ENCODE measurements at places on chromosomes 4 and X.

DNA sequence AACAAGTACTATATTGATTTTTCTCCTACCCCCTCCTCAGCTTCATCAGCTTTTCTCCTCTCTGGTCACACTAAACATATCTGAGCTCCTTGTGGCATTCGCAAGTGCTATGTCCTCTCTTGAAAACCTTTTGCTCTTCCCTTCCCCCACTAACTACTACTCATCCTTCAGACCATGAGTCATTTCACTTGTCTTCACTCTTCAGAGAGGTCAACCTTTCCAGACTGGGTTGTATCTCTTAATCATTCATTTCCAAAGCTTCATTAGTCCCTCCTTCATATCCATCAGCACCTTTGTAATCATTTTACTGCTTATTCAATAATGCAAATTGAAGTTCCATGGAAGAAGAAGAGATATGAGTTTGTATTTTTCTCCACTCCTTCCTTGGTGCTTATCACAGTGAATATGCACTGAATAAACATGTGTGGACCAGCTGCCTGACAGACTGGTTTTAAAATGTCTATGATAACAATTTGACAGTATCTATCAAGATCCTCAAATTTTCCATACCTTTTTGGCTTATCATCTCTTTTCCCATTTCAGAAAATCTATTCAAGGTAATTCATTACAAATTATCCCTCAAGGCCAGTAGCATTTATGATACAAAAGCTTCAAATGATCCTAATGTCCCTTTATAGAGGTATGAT, 28.4 kb downstream of the DDX60L start:
- no peak for DNase-seq

DNA sequence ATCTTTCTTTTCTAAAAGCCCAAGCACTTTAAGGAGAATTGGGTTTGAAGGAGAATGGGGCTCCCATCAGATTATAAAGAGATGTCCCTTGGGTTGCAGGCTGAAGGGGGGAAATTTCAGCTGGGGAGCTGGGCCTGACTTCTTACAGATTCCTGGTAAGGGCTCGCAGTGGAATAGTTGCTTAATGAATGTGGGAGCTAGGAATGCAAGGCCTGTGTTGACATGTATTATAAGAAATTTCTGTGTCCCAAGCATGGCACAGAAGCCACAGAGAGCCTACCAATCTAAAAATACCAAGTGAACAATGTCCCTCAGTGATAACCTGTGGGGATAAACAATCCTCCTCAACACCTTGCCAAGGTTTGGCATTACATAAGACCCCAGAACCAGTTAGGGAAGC, 39.3 kb upstream of the WNK3 start:
- DNase-seq, result no peak

GRCh38 chrX:132365490-132365889, 123.3 kb downstream of the MBNL3 start:
- no peak for DNase-seq

GRCh38 chr4:172865531-172866127, 303.0 kb upstream of the GALNT7 start:
- DNase-seq, result no peak

Measured in activated T-cell treated with anti-CD3 and anti-CD28 coated beads, Interleukin-2, amount 50 U/mL, for 4 hours (primary cell).